ENCODE measurements at places on chromosomes 6 and 20.
A peak's percentile ranks its signal among the peaks of the same experiment; 100 is the strongest.

DNA sequence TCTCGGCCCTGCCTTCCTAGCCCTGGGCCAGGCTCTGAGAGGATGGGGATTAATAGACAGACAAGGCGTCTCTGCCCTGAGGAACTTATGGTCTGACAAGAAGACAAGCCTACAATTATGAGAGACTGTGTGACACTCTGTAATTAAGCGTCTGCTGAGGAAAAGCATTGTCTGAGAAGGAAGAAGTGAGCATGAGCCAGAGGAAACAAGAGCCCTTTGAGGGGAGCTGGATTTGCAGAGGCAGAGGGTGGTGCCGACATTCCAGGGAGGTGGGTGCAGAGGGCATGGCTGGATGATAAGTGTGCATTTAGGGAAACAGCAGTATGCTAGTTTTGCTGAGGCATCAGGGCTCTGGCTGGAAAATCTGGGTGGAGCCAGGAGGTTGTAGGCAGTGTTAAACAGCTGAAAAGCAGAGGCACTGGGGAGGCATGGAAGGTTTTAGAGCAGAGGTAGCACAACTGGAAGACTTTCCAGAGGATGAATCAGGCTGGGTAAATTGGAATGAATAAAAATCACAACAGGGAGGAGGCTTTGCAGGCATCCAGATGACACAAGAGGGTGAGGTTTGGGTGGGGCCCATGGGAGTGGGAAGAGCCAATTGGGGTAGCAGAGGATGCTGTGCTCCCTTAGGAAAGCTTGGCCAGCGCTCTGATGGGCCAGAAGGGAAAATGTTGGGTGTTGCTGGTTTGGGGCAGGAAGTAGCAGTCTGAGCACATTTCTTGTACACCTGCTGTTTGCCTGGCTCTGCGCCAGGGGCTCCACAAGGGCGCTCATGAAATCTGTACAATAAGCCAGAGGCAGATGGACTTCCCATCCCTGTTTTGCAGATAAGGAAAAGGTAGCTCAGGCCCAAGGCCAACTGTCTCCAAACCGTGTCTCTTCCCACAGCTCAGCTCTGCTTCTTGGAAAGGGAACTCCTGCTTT is 74.0 kb upstream of the MYL9 start:
- no peak overlapping the region for H3K4me3 ChIP-seq
- DNase-seq, result no peak

DNA sequence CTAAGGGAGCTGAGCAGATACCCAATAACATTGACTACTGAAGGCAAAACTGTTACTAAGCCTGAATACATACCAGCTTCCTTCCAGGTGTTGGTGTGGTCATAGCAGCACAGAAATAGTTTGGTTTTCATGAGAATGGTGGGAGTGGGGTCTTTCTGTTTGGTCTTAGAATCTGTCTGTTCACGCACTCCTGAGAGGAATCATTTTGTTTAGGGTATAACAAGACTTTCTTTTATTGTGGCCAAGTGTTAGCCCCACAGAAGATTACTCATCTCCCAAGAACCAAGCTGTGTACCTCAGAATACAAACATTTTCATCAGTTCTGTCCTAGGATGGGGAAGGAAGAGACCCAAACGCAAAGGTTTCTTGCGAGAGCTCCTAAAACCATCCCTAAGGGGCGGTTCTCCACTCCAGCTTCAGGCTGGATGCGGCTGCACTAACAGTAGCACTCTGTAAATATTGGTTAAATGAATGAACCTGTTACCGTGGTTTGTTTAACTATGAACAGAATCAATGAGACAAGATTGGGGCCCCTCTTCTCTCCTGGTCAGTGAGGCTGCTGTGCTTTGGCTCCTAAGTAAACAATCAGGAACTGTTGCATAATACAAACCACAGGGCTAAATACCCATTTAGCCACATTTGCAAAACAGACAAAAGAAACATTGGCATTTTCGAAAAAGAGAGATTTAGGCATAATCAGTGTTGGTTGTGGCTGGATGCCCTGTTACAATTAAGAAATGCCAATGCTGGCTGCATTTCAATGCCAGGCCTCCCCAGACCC is 44.9 kb downstream of the SNAP25 start:
- H3K4me1 ChIP-seq, result no peaks in the 10 kb centered on the region
- H3K27me3 ChIP-seq, result peaks cover 5% of the 10 kb centered on the region
- H3K36me3 ChIP-seq, result no peaks in the 10 kb centered on the region
- no peak for DNase-seq

DNA sequence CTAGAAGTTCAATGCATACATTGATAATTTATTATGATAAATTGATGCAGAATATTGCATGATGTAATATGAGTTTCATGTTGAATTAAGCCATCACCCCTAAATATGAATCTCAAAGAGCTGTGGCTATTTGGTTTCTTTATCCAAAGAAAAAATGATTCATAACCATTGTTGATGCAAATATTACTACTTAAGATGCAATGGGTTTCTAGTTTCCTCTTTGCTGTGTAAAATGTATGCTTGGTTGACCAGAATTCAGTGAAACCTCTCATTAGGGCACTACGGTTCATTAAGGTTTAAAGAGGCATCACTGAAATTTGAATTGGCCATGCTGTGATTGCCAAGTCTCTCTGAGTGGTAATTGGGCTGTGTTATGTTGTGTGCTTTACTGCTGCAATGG is 492.5 kb upstream of the FLRT3 start:
- no peak overlapping the region for H3K4me3 ChIP-seq
- H3K36me3 ChIP-seq, result no peaks in the 10 kb centered on the region
- DNase-seq, result no peak
- H3K4me1 ChIP-seq, result peaks cover 7% of the 10 kb centered on the region
- H3K27me3 ChIP-seq, result no peaks in the 10 kb centered on the region

GRCh38 chr6:148884461-148884860 is 137.6 kb downstream of the UST start:
- no peaks in the 10 kb centered on the region for H3K36me3 ChIP-seq
- DNase-seq, result no peak
- H3K4me3 ChIP-seq, result no peak overlapping the region
- no peaks in the 10 kb centered on the region for H3K27me3 ChIP-seq
- H3K27ac ChIP-seq, result no peak overlapping the region

GRCh38 chr6:5567352-5567751 is 306.0 kb downstream of the FARS2 start:
- H3K36me3 ChIP-seq, result no peaks in the 10 kb centered on the region
- no peak for DNase-seq
- H3K27ac ChIP-seq, result no peak overlapping the region
- H3K4me1 ChIP-seq, result no peaks in the 10 kb centered on the region
- no peak overlapping the region for H3K4me3 ChIP-seq
- no peaks in the 10 kb centered on the region for H3K27me3 ChIP-seq

DNA sequence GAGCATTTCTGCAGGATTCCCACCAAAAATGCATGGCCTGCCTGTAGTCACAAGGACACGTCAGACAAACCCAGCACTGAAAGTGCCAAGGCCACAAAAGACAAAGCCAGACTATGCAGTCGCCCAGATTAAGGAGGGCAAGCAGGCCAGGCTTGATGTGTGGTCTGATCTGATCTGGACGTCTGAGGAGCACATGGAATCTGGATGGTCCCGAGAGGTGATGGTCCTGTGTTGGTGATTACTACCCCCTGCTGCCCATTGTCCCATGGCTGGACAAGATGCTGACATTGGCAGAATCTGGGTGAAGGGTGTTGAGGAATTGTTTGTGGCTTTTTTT is 17.1 kb downstream of the NPEPL1 start:
- no peaks in the 10 kb centered on the region for H3K36me3 ChIP-seq
- no peak overlapping the region for H3K4me3 ChIP-seq
- DNase-seq, result no peak
- no peak overlapping the region for H3K27ac ChIP-seq
- no peaks in the 10 kb centered on the region for H3K4me1 ChIP-seq

- no peak for DNase-seq
- H3K4me3 ChIP-seq, result peak overlapping the region; percentile 9
- H3K27ac ChIP-seq, result peak overlapping the region; percentile 86
- H3K4me1 ChIP-seq, result peaks cover 55% of the 10 kb centered on the region
- no peaks in the 10 kb centered on the region for H3K27me3 ChIP-seq
- peaks cover 15% of the 10 kb centered on the region for H3K36me3 ChIP-seq
Measured at GRCh38 chr6:71410681-71411080, 122.1 kb downstream of the OGFRL1 start.

GRCh38 chr20:9966966-9967365 is 67.8 kb upstream of the ANKEF1 start:
- H3K36me3 ChIP-seq, result no peaks in the 10 kb centered on the region
- H3K27ac ChIP-seq, result no peak overlapping the region
- DNase-seq, result no peak
- H3K27me3 ChIP-seq, result peaks cover 3% of the 10 kb centered on the region
- H3K4me1 ChIP-seq, result peaks cover 6% of the 10 kb centered on the region

DNA sequence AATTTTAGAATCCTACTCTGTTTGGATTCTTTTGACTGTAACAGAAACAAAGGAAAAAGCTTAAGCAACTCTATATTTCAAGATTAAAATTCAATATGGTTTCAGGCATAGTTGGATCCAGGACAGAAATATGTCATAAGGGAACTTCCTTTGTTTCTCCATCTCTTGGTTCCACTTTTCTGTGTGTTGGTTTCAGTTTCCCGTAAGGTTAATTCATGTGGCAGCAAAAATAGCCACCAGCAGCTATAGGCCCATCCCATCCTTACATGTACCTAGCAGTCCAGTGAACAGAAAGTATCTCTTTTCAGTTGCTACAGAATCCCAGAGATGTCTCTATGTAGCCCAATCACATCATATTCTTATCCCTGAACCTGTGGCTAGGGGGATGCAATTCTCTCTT is 8.8 kb upstream of the FAM8A1 start:
- no peaks in the 10 kb centered on the region for H3K36me3 ChIP-seq
- DNase-seq, result no peak
- H3K4me1 ChIP-seq, result peaks cover 13% of the 10 kb centered on the region
- no peak overlapping the region for H3K4me3 ChIP-seq
- H3K27me3 ChIP-seq, result no peaks in the 10 kb centered on the region
- H3K27ac ChIP-seq, result no peak overlapping the region

DNA sequence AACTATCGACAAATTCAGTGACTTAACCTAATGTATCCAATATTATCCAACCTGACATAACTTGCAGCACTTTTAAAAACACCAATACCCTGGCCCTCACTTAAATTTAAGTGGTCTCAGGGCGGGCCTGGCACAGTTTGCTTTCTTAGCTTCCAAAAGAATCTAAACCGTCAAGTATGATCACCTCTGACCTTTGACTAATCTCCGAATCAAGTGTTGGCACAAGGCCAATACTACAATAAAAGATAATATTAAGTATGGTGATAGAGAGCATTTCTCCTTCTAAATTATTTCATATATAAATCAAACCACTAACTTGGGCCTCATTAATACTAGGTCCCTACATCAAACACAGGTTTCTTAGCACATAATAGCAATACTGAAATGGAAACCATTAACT is 153.0 kb downstream of the PTPRK start:
- peaks cover 3% of the 10 kb centered on the region for H3K36me3 ChIP-seq
- no peak overlapping the region for H3K27ac ChIP-seq
- no peaks in the 10 kb centered on the region for H3K27me3 ChIP-seq
- H3K4me1 ChIP-seq, result peaks cover 4% of the 10 kb centered on the region
- no peak overlapping the region for H3K4me3 ChIP-seq

DNA sequence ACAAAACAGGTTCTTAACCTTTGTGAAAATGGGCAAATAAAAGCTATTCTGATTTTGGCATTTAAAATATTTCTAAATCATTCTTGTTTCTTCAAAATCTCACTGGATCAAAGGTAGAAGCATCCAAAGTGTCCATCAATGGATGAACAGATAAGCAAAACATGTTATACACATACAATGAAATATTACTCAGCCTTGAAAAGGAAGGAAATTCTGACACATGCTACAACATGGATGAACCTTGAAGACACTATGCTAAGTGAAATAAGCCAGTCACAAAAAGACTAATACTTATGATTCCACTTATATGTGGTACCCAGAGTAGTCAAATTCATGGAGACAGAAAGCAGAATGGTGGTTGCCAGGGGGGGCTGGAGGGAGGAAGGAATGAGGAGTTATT is 45.9 kb downstream of the SNX14 start:
- DNase-seq, result no peak
- H3K36me3 ChIP-seq, result peaks cover 5% of the 10 kb centered on the region
- no peak overlapping the region for H3K27ac ChIP-seq
- no peaks in the 10 kb centered on the region for H3K27me3 ChIP-seq
- no peak overlapping the region for H3K4me3 ChIP-seq

- H3K27me3 ChIP-seq, result no peaks in the 10 kb centered on the region
- H3K4me1 ChIP-seq, result peaks cover 12% of the 10 kb centered on the region
- H3K36me3 ChIP-seq, result peaks cover 25% of the 10 kb centered on the region
- no peak overlapping the region for H3K4me3 ChIP-seq
- H3K27ac ChIP-seq, result no peak overlapping the region
- DNase-seq, result no peak
Measured at GRCh38 chr20:37396416-37397075, 50.6 kb downstream of the SRC start.

DNA sequence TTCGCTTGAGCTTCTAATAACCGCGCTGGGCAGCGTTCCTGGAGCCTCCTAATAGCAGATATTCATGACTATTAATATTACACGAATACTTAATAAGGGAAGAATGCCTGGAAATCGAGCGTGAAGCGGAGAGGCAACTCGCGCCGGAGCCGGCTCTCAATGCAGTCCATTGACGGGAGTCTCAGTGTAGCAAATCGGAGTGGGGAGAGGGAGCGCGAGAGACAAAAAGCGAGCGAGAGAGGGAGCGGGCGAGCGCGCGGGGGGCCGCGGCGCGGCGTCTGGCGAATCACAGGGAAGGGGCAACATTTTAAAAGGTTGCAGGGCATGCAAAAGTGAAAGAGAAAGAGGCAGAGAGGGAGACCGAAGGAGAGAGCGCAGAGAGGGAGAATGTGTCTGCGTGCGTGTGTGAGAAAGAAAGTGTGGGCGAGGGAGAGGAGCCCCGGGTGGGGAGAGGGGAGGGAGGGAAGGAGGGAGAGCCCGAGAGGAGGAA is 2.9 kb downstream of the TFAP2A start:
- no peaks in the 10 kb centered on the region for H3K27me3 ChIP-seq
- DNase-seq, result no peak
- H3K27ac ChIP-seq, result peak overlapping the region; percentile 100
- peaks cover 36% of the 10 kb centered on the region for H3K36me3 ChIP-seq
- peak overlapping the region; percentile 99 for H3K4me3 ChIP-seq

Data from keratinocyte (primary cell).